ENCODE measurements at places on chromosomes 3 and 15.

DNA sequence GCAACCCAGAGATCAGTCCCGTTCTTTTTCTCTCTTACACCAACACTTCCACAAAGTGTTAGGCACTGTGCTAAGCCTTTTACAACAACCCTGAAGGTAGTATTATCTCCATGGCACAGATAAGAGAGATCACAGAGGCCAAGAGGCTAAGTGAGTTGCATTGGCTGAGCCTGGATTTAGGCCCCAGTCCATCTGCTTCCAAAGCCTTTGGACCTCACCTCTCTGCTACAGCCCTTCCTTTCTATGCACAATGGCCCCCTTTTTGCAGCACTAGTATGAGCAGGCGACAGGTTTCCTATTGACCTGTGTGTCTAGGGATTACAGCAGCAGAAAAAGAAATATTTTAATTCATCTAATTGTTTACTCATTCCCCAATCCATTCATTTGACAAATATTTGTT, 76.2 kb downstream of the CRYGS start:
- DNase-seq, result peak; percentile 15

DNA sequence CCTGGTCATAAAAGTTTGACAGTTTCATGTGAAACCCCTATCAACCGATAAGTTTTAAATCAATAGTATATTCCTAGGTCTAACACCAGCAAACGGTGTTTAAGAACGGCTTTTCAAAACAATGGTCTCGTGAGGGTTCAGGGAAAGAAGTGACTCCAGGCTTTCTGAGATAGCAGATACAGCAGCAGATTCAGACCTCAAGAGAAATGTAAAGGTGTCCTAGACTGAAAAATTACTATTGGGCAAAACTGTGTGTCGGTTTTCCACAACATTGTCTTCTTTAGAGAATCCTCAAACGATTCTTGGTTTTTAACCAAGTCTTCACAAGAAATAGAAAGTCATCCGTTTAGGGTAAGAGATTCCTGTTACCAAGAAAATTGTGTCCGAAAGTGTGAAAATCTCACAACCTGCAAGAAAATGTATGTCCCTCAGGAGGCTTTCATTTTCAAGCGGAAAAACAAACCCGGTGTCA, 1.2 kb downstream of the SETD2 start:
- DNase-seq, result no peak

GRCh38 chr3:133745981-133746711, at the start of gene TF:
TSS of gene TF (plus strand) at chr3:133746393. CDS start at chr3:133746441, 48 bp downstream.
- peak; percentile 22 for DNase-seq

GRCh38 chr15:72068856-72069255, 49.1 kb downstream of the MYO9A start:
- no peak for DNase-seq
